AG20443 (cell line): ENCODE measurements at places on chromosomes 3 and 15.

DNA sequence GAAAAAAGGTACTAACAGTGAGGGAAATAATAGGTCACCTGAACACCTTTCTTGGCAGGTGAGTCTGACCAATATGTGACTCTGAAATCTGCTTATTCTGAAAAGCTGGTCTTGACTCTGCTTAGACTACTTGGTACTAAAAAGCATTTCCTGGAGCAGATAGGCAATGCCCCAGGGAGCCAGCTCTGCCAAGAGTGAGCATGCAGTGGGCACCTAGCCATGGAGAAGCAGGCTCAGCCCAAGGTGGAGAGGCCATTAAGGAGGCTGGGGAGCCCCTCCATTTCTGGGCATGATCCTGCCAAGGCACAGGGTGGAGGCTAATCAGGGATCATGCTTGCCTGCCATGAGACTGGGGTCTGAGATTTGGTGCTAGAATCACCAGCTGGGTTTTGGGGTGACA lies 1.6 kb upstream of the LTF start:
- no peak for DNase-seq

DNA sequence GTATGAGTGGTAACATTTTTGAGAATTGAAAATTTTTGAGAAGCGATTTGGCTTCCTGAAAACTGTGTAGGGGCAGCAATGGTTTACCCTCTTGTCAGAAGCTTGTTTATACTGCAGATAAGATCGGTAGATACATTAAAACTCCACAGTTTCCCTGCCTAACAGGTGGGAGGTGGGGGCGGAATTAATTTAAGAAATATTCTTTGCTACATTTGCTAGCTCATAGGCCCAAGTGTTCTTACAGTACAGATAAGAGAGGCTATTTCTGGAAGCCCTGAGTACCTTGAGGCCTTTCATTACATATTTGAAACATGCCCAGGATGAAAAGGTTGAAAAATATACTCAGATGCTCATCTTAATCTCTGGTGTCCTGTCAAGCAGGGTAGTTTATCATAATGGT lies 285.5 kb downstream of the UBE2E2 start:
- no peak for DNase-seq

- DNase-seq, result no peak
Observed at GRCh38 chr3:155496206-155496605, 202.7 kb upstream of the STRIT1 start.

DNA sequence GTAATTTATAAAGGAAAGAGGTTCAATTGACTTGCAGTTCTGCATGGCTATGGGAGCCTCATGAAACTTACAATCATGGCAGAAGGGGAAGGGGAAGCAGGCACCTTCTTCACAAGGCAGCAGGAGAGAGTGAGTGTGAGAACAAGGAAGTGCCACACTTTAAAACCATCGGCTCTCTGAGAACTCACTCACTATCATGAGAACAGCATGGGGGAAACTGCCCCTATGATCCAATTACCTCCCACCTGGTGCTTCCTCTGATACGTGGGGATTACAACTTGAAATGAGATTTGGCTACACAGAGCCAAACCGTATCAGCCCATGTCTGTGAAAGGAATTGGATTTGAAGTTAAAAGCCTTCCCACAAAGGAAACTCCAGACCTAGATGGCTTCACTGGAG lies 39.1 kb downstream of the TKT start:
- no peak for DNase-seq

DNA sequence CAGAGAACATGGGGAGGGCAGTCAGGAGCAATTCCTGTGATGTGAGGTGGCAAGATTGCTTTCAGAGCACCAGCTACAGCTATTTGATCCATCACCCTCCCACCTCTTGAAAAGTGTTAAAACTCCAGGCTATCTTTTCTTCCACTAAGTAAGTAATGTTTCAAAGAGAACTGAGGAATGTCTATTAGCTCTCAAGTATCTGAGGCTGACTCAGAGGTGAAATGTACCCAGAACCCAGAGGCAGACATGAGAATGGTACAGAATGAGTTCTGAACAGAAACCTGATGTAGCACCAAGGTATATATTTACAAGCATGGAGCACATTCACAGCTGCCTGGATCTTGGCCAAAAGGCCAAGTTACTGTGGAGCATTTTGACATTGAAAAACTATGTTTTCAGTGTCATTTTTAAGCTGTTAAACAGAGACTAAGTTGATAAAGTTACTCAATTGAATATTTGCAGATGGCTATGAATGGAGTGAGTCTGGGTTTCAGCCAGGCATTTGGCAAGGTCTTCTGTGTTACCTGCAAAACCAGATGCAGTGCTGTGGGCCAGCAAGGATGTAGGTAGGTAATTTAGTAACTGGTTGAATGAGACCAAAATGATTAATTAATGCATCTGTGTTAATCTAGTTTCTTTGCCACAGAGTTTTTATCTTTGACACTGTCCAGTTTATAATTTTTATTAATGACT lies 227.7 kb upstream of the CD96 start:
- DNase-seq, result no peak

GRCh38 chr3:188662795-188663194 lies 508.8 kb downstream of the LPP start:
- DNase-seq, result no peak
